ENCODE measurements at places on chromosomes 4 and X. TPM values are rescaled to one million over a fixed set of nuclear protein-coding genes. Genes with fewer than 3 reads are reported as not detected.

Gene RASSF6
- total RNA-seq, result not detected

- no peak for DNase-seq
Observed at GRCh38 chrX:43456906-43457305, 199.2 kb upstream of the MAOA start.

GRCh38 chrX:1481636-1482529 is 29.2 kb upstream of the ASMTL start:
- DNase-seq, result peak; percentile 56

Gene GBA3
- not detected for total RNA-seq

DNA sequence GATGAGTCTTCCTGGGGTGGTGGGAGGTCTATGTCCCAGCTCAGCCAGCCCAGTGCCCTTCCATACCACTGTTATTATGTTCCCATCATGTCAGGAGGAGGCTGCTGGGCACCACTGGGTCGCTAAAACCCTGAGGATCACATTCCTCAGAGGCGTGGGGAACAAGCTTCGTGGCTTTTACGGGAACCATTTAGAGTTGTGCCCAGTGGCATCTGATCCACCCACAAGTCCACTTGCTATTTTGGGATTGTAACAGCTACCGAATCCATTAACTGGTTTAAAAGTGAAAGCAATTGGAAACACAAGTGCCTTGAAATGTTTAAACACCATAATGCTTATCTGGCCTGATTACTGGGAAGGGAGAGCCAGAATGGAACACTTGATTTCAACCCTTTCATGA is 13.1 kb upstream of the CCKAR start:
- no peak for DNase-seq

Gene ADAM29
- not detected for total RNA-seq

Gene EGF
- total RNA-seq, result 1.7 TPM

- peak; percentile 37 for DNase-seq
Observed at GRCh38 chr4:157043131-157043530, 32.8 kb upstream of the GLRB start.

DNA sequence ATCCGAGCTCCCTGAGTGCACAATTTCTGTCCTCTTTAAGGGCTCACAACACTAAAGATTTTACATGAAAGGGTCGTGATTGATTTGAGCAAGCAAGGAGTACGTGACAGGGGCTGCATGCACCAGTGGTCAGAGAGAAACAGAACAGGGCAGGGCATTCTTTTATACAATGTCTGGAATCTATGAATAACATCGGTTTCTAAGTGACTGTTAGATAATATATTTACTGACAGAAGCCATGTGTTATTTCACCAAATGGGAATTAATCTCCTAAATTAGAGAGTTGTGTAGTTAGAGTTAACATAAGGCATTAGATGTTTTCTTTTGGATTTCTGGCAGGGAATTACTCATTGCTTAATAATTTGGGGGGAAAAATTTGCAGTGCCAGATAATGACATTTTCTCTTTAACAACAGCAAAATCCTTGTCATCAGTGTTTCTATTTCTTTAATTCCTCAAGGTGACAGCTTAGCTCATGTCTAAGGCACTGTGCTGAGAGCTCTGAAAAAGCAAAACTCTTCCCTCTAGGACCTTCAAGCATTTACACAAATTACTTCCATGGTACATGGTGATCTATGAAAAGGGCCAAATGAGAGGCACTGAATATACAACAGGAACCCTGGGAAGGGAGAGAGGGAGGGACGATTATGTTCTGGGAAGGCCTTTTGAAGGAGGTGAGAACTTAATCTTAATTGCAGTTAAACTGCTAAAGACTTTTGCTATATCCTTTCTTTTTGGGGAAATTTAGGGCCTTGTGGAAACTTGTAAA is 145.0 kb downstream of the RTL3 start:
- no peak for DNase-seq

Gene TREX2
- 0.43 TPM for total RNA-seq

Gene RHOXF2B
- not detected for total RNA-seq

GRCh38 chr4:75065909-75066308 is 133.0 kb downstream of the PARM1 start:
- no peak for DNase-seq

GRCh38 chrX:41273638-41274037 is 60.3 kb upstream of the DDX3X start:
- peak; percentile 20 for DNase-seq

- DNase-seq, result no peak
Observed at GRCh38 chr4:175561696-175562095, 250.4 kb downstream of the GPM6A start.

- peak; percentile 11 for DNase-seq
Observed at GRCh38 chr4:4384837-4385236, 2.1 kb upstream of the NSG1 start.

DNA sequence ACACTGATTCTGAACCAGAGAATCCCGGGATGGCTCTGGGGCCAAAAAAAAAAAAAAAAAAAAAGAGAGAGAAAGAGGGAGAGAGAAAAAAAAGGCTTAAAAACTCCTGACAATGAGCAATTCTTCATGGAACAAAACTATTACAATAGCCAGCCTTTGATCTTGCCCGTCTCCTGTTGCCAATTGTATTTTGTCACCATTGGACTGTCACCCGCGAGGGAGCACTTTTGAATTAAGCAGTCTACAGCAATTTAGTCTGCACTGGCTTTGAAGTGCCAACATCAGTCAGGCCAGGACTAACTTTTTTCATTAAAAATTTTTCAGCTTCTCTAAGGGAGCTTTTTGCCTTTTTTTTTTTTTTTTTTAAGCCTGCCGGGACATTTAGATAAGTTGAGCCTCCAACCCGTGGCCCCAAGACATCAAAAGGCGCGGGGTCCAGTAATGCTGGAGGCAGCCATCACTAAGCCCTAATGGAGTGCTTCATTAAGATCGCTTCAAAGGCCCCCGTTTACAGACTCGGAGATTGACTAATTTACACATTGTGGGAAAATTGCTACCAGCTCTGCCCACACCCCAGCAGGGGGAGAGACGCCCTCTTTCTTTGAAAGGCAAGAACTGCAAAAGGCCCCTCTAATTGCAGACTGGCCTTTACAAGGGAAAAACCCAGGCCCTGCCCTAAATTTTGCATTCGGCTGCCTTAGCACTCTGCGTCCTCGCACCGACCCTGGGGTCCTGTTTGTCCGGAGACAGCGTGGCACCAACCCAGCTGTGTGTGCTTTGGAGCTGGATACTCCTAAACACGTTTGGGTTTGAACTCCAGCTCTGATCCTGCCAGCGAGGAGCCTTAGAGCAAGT is 98.1 kb upstream of the MSX1 start:
- no peak for DNase-seq

Gene DCAF4L1
- total RNA-seq, result not detected

DNA sequence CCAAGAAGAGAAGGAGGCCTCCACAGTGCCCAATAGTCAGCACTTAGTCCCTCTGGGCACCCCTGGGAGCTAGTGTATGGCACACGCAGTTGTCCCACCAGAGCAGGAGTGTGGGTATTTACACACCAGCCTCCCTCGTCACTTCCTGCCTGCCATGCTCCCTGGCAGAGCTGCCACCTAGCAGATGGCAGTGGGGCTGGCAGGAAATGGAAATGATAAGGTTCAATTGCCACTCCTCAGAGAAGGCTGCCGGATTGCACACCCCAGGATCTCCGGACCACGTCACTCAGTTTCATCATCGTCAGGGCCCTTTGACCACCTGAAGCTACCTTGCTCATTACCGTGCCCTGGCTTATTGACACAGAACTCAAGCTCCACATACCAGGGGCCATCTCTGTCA is 173.3 kb upstream of the PSAPL1 start:
- DNase-seq, result no peak

DNA sequence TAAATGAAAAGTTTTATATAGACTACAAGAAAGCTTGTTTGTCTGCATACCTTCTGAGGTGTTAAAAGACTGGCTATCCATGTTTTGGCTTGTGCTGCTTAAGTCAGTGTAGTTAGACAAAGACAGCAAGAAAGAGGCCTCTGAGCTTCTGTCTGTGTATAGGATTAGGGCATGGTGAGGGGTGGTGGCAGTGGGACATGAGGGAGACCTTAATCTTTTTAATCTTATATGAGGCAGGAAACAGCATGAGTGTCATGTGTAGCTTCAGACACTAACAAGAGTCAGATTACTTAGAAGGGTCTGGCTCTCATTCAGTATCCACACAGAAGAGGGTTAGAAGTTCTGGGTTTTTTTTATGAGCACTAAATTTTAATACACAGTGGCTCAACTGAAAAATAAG is 213.3 kb downstream of the GABRG1 start:
- no peak for DNase-seq

DNA sequence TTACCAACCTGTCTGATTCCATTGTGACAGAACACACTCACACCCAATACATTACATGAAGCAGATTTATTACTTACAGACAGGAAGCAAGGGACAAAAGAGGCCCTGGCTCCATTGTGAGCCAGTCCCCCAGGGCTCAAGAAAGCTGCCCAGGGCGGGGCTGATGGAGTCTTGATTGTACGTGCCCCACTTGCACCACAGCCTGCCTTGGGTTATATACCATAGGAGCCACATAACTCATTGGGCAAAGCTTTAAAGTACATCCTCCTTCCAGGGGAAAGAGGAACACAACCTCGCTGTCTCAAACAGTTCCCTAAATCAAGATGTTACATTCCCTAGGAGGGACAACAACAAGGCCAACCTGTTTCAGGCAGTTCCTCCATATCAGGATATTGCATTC is 3.4 kb upstream of the ZRSR2 start:
- DNase-seq, result no peak
